Thyroid gland (tissue), 4 donors: ENCODE measurements at places on chromosomes 16 and 17.

GRCh38 chr16:86995456-86995855 lies 321.7 kb downstream of the C16orf95 start:
- DNase-seq: no peak

DNA sequence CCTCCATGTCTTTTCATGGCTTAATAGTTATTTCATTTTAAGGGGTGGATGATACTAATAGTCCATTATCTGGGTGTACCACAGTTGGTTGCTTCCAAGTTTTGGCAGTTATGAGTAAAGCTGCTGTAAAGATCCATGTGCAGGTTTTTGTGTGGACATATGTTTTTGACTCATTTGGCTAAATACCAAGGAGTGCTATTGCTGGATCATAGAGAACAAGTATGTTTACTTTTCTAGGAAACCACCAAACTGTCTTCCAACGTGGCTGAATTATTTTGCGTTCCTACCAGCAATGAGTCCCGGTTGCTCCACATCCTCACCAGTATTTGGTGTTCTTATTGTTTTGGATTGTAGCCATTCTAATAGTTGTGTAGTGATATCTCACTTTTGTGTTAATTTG lies 181.9 kb downstream of the SPECC1 start:
- no peak for DNase-seq

DNA sequence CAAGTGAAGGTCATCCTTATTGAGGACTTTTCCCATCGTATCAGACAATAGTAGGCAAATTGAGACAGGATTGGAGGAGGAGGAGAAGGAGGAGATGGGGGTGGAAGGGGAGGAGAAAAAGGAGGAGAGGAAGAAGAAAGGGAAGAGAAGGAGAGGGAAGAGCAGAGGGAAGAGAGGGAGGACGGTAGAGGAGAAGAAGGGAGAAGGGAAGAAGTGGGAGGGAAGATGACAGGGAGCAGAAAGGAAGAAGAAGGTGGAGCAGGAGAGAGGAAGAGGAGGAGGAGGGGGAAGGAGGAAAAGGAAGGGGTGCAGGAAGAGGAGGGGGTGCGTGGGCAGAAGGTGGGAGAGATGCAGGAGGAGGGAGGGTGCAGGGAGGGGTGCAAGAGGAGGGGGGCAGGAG lies 26.0 kb downstream of the ABCC6 start:
- DNase-seq: no peak

DNA sequence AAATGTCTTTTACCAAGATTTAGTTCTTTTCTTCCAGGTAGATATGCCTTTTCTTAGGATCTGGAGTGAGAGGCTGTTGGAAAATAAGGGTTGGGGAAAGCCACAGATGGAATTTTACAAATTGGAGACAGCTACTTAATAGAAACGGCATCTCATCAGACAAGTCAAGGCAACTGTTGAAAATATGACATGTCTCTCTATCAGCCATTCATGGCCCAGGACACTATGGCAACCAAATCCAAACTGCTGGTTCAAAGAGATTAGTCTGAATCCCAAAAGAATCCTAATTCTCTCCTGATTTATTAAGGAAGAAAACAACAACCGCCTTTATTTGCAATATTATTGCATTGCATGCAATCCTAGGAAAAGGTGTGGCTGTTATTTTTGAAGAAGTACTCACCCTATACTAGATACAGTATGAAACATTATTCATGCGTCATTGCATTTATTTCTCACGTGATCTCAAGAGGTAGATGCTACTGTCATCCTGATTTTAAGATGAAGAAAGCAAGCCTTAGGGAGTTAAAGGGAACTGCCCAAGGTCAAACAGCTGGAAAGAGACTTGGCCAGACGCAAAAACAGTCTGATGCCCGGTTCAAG lies 12.6 kb upstream of the CEP20 start:
- no peak for DNase-seq

GRCh38 chr16:88779406-88780141 lies 5.4 kb downstream of the PIEZO1 start:
- peak; percentile 76 for DNase-seq

DNA sequence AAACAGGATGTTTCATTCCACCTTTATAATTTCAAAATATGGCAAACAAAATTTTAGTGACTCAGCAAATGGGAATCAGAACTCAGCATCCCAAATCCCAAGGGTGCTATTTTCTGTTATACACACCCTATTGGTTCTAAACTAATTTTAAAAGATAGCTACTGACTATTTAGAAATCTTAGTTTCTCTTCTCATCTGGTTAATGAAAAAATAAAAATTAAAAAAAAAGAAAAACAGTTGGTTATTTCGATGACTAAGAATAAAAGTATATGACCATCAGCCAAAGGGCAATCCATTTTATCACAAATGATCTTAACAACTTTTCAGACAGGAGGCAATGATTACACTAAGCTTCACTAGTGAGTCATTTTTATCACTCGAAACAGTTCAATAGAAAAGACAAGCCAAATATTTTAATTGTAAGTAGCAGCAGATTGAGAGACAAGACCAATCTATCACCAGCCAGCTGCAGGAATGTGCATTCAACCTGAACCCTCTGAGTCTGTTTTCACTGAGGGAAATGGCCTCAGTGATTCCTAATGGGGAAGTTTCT lies 15.2 kb downstream of the PHLPP2 start:
- no peak for DNase-seq

GRCh38 chr17:42266918-42267766 lies 9.0 kb downstream of the STAT5B start:
- DNase-seq: no peak

- no peak for DNase-seq
Observed at GRCh38 chr16:46954562-46954961, 18.9 kb downstream of the DNAJA2 start.

- no peak for DNase-seq
Observed at GRCh38 chr17:39141294-39141693, 10.1 kb downstream of the PLXDC1 start.

DNA sequence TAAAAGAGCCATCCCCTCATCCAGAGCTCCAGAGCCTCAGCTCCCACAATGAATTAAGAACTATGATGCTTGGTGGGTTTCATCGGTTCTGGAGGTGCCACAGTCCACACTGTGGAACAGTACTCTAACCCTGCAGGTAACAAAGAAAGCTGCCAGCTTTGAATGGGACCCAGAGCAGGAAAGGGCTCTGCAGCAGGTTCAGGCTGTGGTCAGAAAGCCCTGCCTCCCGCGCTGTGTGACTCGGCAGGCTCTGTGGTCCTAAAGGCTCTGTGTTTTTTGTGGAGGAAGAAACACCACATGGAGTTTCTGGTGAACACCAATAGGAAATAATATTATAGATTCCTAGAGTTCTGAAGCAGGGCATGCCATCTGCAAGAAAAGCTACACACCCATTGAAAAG lies 32.5 kb downstream of the MRPS23 start:
- no peak for DNase-seq

DNA sequence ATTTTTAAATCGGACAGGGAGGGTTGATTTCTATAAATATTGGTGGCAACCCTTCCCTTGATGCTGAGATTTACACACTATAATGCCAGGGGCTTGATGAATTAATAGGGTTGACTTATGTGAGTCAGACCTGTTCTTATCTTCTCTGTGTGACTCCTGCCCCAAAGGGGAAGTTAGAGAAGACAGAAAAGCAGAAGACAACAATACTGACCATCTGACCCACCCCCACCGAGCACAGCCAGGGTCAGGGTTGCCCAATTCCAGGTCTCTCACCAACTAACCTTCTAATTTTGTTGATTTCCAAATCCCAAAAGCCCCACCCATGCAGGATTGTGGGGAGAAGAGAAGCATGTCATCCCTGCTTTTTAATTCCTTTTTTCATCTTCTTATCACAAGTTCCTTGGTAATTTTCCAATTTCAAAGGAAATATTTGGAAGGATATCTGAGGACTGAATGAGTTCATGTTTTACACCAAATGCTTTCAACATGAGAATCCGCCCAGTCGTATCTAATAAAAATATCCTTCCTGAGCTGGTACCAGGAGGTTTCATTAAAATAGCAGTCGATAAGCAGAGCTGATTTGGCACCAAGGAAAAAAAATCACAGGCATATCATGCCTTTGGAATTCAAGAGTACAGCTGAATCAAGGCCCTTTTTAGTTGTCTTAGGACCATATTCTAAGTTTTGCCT lies 603.4 kb upstream of the CDH11 start:
- no peak for DNase-seq

DNA sequence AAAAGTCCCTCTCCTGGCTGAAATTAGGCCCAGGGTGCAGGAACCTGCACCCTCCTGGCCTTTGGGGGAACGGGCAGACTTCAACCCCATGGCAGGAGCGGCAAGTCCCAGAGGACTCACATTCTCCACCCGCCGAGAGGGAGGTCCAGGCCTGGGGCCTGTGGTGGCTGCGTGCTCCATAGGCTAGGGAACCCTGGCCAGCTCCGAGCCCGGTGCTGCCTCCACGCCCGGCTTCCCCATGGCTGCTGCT lies 130 bp downstream of the CCDC78 start:
- DNase-seq: no peak

GRCh38 chr16:6684076-6684673 lies 648.5 kb upstream of the RBFOX1 start:
- peak; percentile 31 for DNase-seq

- no peak for DNase-seq
Observed at GRCh38 chr16:11163761-11164261, 92.2 kb downstream of the SOCS1 start.

DNA sequence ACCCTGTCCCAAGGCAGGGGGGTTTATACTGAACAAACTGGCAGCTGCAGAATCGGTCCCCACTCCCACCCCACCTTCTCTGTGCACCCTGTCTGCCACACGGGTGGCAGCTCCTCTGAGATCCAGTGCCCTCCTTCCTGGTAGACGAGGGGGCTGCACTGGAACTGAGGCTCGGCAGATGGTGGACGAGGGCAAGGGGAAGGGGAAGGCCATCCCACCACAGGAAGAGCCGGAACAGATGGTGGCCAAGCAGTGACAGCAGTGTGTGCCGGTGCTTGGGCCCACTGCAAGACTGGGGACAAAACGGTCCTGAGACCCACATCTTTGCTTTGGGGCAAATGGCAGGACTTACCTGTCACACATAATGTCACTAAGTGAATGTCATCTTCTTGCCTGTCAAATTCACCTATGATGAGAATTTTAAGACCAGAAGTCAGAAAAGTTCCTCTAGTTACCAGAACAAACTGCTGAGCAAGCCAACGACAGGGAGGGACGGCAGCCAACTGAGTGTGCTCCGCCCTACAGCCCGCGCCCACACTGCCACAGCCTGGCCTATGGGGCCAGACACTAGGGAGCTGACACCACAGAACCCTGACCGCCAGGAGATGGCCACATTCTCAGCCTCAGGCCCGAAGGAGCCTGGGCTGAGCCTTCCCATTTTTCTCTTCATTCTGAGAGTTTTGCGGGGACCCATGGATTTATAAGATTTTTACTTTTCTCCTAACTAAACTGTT lies 14.4 kb downstream of the NTAN1 start:
- peak; percentile 48 for DNase-seq

- DNase-seq: no peak
Observed at GRCh38 chr16:85682516-85682915, 6.2 kb downstream of the GINS2 start.

DNA sequence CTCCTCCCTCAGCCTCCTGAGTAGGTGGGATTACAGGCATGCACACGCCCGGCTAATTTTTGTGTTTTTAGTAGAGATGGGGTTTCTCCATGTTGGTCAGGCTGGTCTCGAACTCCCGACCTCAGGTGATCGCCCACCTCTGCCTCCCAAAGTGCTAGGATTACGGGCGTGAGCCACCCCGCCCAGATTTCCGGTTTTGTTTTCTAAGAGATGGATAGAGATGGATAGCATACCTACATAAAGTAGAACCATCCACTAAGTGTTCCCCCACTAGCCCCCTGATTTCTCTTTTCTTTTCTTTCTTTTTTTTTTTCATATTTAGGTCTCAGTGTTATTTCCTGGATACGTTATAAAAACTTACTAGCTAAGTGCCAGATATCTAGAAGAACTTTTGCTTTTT lies 2.0 kb downstream of the WSB1 start:
- no peak for DNase-seq

DNA sequence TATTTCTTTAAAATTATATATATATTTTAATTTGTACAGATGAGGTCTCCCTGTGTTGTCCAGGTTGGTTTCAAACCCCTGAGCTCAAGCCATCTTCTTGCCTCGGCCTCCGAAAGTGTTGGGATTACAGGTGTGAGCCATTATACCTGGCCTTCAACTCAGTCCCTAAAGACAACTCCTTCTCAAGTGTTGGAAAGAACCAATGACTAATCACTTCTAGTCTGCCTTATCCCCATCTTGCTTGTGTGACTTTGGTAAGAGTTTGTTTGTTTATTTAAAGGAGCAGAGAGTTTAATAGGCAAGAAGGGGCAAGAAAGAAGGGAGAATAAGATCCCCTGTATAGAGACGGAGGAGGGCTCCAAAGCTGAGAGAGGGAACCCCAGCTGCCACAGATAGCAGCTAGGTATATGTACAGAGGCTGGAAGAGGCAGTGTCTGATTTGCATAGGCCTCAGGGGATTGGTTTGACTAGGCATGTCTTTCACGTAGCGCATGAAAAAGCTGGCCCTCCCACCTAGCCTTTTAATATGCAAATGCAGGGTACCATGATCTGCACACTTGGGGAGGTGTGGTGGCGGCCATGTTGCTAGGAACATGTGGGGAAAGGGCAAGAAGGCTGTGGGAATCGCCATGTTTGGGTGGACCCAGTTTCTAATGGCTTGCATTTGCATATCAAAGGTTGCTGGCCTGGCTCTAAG lies 21.5 kb downstream of the ABCC1 start:
- DNase-seq: no peak

DNA sequence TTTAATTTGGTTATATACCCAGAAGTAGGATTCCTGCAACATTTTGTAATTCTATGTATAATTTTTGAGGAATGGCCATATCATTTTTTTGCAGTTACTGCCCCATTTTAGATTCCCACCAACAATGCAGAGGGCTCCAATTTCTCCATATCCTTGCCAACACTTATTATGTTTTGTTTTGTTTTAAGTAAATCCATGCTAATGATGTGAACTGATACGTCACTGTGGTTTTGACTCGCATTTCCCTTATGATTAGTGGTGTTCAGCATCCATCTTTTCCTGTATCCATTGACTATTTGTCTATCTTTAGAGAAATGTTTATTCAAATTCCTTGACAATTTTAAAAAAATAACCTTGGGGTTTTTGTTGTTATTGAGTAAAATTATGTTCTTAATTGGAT lies 826.4 kb downstream of the CDH11 start:
- DNase-seq: no peak

GRCh38 chr17:39667262-39667944 lies 850 bp upstream of the PNMT start:
- DNase-seq: no peak
